ENCODE measurements at places on chromosomes 16 and 17.

GRCh38 chr17:78665952-78666920 is 89.0 kb upstream of the DNAH17 start:
- DNase-seq, result no peak

- no peak for DNase-seq
Observed at GRCh38 chr16:75567911-75568310, 1.7 kb downstream of the GABARAPL2 start.

DNA sequence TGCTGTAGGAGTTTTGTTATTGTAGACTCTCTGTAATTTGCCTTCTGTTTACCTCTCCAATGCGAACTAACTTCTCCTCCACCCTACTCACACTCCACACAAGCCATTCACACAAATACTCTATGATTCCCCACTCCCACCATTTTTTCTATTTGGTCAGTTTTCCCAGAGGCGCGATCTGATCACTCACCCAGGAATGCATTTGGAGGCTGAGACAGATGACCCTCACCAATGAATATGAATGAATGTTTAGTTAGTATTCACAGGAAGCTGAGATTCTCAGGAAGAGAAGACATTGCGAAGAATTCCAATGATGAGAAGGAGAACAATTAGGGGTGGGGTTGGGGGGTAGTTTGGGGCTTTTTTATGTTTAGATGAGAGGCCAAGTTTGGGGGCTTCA is 10.5 kb upstream of the ANKFN1 start:
- DNase-seq, result no peak

DNA sequence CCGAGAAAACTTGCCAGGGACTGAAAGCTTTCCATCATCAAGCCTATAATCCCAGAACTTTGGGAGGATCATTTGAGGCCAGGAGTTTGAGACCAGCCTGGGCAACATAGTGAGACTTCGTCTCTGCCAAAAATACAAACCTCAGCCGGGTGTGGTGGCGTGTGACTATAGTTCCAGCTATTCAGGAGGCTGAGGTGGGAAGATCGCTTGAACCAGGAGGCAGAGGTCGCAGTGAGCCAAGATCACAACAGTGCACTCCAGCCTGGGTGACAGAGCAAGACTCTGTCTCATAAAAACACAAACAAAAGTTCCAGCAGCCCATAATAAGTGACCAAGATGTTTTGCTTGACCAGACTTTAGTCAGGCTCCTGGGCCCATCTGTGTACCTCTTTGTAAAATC is 1.9 kb downstream of the MEAK7 start:
- DNase-seq, result no peak

Data from HS-5 (cell line).